Activated CD4-positive, alpha-beta T cell treated with anti-CD3 and anti-CD28 coated beads, Interleukin-2, amount 50 U/mL, for 16 hours (primary cell): ENCODE measurements at places on chromosomes 3 and 15.

DNA sequence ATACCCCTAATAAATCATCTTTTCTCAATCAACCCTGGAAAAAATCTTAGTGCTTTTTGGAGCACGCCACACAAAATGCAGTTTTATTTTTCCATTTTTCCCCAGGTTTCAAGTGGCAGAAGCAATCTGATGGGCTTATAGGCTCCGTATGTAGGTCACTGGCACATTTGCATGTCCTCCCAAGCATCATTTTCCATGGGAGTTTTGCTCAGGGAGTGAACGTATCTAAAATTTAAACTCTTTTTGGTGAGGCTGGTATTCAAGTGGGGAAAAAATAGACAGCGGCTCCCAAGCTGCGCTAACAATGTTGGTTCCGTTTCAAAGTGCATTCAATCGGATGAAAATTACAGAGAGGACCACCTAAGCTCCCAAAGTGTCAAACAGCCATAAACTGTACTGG is 233.4 kb downstream of the MEX3B start:
- DNase-seq = no peak

- no peak for DNase-seq
Measured at GRCh38 chr3:119861681-119862080, 79.8 kb downstream of the NR1I2 start.

DNA sequence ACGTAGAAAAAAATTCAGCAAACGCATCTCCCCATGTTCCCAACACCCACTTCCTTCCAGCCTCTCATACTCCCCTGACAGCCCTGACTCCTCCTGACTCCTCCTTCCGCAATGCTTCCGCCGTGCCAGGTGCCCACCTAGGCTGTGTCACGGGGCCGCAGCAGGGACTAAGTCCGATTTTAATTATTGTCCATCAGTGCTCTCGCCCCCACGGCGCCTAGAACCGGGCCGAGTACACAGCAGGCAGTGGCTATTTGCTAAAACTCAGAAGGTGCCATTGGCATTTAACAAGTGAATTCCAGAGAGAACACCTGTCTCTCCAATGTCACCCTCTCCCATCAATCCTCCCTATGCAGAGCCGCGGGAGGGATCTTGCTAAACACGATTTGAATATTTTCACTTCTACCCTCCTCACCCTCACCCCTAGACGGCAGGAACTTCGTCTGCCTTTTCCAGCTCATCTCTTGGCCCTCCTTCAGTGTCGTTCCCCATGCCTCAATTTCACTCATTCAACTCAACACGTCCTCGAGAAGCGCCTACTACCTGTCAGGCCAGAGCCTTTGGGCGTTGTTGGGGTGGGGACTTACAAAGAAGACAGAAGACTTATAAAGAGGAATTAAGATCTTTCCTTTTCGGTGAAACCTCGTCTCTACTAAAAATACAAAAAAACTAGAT is 11.5 kb upstream of the SHF start:
- peak; percentile 51 for DNase-seq

GRCh38 chr3:127115691-127116351 is 77.1 kb upstream of the PRR23E start:
- DNase-seq = no peak

GRCh38 chr15:96700555-96700954 is 370.1 kb downstream of the NR2F2 start:
- DNase-seq = no peak

DNA sequence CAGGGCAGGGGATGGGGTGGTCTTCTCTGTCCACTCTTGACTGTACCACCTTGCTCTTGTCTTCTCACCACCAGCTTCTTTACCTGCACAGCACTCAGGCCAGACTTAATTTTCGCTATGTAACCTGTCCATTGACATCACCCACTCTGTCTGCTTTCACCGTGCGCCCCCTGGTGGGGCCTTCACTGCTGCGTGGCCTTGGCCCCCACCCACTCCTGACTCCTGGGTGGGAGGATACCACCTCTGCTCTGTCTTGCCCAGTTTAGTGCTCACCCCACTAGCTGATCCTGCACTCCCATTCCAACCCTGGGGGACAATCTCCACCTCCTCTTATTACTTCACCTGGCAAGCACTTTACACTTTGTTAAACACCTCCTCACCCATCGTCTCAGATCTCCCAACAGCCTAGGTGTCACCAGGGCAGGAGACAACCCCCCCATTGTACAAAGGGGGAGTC is 17.7 kb downstream of the PTH1R start:
- DNase-seq = peak; percentile 71

DNA sequence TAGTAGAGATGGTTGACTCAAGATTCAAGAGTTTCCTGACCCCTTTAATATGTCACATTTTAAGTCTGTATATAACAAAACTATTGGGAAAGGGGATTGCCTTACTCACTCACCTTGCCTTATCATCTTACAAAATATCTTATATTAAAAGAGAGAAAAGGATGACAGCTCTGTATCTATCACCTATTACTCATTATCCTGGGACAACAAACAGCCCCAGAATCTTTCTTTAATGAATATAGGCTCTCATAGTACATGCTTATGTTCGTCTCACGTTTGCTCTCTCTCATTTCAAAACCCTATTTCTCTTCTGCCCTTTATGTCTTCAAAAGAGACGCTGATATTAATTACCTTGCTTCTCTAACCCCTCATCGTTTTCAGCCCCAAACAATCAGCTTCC is 1023.4 kb upstream of the CFAP20DC start:
- no peak for DNase-seq

DNA sequence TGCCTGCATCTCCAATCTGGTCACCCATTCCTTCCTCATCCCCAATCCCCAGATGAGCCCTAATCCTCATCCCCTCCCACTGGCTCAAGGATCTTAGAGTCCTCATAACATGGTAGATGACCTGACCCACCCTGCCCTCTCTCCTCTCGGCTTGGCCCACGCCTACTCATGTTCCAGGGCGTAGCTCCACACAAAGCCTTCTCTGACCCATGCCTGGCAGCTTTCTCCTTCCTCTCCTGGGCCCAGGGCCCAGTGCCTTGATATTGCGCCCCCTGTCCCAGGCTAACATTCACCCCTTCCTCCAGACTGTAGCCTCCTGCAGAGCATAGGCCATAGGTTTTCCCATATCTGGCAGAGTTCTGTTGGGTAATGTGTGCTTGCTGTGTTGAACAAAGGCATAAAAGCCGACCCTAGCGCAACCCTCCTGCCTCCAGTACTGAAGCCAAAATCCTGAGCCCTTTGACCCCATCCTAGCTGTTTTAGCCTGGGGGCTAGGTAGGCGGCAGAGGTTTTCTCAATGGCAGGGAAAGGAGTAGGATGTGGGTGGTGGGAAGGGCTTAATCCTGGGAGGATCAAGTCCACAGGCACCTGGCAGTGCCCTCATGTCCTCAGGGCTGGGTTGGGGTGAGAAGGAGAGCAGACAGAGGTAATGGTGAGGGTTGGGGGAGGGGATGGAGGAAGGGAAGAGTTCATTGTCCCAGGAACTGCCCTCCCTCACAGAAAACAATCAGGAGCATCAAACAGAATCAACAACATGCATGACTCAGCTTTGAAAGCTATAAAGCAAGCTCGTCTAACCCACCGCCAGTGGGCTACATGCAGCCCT is 35.5 kb downstream of the MESD start:
- DNase-seq = no peak

DNA sequence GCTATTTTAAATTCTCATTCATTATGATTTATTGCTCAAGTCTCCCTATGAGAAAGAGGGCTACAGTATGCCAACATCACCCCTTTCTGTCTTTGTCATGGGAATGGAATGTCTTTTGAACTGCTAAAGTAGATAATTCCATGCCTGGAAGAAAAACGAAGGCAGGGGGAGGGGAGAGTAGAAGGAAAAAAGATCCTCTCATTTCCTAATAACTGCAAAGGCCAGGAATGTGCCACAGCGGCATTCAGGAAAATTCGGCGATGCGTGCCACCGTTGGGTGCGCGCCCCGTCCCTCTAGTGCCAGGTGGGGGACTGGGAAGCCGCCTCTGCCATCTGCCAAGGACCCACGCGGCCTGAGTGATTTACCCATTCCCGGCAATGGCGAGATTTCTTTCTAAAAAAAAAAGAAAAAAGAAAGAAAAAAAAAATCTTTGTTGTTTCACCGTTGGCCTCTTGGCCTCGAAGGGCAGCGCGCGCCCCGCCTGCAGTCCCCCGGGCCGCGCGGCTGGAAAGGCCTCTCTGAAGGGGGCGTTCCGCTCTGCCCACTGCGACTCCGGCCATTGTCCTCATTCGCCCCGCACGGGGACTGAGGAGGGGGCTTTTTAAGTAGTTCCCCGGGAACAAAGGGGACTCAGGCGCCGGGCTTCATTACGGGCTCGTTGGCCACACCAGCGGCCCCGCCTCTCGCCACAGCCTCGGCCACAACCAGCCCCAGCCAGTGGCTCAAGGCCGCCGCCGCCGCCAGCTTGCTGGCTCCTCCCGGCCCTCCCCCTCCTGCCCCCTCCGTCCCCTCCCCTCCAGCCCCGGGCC is 54.5 kb downstream of the CPN2 start:
- DNase-seq = no peak

DNA sequence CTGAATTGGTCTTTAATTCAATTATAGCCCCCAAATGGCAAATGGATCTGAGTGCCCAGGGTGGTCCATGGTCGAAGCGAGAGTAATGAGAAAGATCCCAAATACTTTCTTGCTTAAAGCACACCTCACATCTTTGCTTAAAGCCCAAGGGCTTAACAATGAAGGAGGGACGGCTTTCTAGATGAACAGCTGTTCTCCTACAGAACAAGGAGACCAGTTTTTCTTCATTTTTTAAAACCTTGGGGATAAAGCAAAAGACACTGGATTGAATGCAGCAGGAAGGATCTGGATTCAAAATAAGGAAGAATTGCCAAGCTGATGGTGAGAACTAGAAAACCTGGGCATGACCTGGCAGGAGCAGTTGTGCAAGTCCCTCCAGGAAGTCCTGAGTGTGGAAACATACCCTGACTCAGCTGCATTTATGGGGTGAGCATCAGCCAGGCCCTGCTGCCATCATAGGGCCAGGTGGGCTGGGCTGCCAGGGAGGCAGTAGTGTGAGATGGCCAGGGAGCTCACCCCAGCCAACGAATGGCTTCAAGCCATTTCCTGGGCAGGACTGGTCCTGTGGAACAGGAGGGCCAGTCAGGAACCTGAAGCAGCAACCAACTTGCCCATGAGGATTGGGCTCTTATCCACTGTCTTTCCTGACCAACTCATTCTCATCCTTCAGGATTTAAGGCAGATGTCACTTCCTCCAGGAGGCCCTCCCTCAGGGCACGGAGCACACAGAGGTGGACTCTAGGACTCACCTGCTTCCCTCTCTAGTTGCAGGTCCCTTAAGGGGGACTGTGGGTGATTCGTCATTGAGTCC is 18.4 kb upstream of the RHCG start:
- DNase-seq = no peak

DNA sequence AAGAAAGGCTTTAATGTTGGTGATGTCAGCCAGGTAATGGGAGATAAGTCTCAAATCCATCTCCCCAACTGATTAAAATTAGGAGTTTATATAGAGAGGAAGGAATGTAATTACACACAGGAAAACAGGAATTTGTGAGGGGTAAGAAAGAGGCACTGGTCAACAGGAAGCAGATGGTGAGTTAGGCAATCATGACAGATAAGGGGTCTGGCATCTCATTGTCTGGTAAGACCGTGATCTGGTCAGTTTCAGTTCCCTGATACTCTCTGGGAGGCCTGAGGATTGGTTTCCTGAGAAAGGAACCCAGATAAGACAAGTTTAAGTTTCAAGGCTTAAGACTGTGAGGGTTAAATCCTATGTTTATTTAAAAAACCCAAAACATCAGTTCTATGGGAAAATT is 414.7 kb upstream of the ARRDC4 start:
- no peak for DNase-seq

DNA sequence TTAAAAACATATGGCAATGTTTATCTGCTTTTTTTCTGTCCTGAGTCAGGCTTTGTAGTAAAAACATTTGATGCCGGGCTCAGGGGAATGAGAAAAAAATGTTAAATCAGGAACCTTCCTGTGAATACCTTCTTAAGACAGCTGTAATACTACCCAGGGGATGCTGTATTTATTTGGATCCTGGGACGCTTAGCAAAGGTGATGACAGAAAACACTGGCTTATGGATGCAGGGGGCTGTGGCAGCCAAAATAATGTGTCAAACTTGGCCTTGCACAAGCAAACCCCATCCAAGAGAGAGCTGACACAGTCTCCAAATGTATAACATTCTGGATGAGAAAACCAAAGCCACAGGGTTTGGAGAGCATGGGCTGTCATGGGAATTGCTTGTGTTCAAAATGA is 438.2 kb upstream of the PROK2 start:
- no peak for DNase-seq

DNA sequence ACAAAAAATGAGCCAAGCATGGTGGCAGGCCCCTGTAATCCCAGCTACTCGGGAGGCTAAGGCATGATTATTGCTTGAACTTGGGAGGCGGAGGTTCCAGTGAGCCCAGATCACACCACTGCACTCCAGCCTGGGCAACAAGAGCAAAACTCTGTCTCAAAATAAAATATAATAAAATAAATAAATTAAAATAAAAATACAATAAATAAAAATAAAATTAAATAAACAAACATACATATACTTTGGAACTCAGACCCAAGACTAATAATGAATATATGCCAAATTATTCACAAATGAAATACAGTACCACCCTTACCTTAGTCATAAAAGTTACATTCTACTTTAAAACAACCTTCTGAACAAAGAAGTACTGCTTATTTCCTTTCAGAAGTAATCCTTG is 81.8 kb downstream of the SCAPER start:
- no peak for DNase-seq

- DNase-seq = no peak
Measured at GRCh38 chr15:100919481-100920405, 586 bp downstream of the LRRK1 start.

DNA sequence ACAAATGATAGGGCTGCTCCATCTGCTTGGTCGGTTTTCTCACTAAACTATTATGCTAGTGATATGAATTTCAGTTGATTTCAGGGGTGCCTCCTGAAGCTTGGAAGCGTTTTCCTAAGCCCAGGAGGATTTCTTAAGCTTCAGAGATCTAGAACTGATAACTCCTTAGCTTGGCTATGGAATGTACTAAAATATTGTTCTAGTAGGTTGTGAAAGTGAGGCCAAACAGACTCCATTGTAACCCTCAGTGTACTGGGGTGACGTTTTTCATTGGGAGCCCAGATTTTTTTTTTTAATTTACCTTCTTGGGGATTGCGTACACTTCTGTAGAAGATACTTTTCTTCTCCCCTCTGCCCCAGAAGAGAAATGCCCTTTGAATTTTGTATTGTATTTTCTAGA is 17.0 kb upstream of the ST3GAL6 start:
- no peak for DNase-seq

DNA sequence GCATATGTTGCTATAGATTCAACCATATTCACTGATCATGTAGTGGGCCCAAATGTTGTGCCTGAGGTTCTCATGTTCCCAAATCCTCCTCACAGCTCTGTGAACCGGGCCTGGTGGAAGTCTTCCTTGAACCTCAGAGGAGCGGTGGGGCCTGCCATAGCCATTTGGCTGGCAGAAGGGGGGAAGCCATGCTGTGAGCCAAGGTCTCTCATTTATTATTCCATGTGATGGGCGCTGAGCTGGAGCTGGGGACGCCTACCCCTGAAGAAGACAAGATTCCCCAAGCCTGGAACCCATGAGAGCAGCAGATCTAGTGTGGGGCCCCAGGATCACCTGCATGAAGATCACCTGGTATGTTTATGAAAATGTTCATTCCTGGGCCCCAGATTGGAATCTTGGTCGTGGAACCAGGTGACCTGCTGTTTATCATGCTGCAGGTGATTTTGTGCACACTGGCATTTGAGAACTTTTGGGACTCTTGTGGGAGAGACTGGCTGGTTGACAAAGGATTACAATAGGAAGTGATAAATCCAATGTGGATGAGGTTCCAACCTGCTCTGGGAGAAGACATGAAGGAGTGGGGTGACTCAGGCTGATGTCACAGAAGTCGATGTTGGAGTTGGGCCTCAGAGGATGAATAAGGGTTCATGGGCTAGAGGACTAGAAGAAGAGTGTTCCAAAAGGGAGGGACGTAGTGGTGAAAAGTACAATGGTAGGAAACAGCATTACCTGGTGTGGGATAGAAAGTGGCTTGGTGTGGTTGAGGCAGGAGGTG is 102.1 kb downstream of the ASB7 start:
- DNase-seq = no peak
